Right renal pelvis (tissue), 4 donors: ENCODE measurements at places on chromosomes 3 and 15. TPM values are rescaled to one million over a fixed set of nuclear protein-coding genes. Genes with fewer than 3 reads are reported as not detected.

TIGIT gene
- 0.08 TPM for polyA plus RNA-seq

KNSTRN gene
- 32.5 TPM for polyA plus RNA-seq

ZIC1 gene
- polyA plus RNA-seq, result 0.03 TPM

GRCh38 chr15:48361685-48362084 lies 30.5 kb downstream of the DUT start:
- DNase-seq, result no peak

DNA sequence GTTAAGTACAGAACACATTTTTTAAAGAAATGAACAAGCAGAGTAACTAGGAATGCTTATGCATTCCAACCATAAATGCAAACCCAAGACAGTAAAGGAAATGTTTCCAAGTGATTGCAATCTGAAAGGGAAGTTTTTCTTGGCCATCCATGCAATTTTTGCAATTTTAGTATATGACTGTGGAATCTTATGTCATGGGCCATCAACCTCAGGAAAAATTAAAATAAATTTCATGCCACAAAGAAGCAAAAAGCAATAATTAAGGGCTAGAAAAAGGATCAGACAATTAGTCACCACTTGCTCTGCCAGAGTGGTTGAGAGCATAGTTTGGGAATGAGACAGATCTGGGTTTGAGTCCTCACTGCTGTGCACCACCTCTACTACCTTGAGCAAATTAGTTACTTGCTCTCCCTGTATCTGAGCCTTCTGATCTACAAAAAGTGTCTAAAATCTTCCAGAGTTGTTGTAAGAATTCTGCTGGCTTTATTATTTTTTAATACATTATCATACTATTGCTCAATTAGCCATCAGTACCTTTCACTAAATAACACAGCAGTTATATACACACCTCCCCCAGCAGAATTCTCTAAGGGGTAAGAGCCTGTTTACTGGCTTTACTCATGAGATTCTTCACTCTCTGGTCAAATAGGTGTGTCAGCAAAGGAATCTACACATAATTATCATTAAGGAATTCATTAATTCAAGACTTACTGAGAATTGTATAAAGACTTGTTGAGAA lies 49.7 kb upstream of the FBN1 start:
- no peak for DNase-seq

DNA sequence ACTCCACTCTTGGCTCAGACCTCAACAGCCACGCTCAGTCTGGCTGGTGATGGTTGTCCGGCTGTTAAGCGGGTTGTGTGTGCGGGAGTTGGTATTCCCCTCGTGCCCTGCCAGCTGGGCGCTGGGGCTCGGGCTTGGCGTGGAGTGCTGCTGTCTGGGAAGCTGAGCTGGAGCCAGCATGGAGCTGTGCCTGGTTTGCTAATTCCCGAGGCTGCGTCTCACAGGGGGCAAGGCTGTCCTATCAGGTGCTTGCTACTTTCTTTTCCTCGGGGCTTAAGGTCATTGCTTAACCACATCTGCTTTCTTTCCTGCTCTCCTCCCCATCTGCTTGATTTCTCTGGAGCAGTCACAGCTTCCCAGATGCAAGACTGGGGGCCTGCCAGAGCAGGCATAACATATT lies 29.9 kb downstream of the PDIA5 start:
- DNase-seq, result no peak
